ENCODE measurements at places on chromosomes 2 and 18. TPM values are rescaled to one million over a fixed set of nuclear protein-coding genes. Genes with fewer than 3 reads are reported as not detected.
A peak's percentile ranks its signal among the peaks of the same experiment; 100 is the strongest.

TYMS gene
- total RNA-seq = 5.5 TPM

GRCh38 chr2:199895406-199895805, 15.7 kb upstream of the C2orf69 start:
- DNase-seq = no peak

GRCh38 chr2:100397118-100397860, 20.2 kb downstream of the CHST10 start:
- DNase-seq = peak; percentile 77

DNA sequence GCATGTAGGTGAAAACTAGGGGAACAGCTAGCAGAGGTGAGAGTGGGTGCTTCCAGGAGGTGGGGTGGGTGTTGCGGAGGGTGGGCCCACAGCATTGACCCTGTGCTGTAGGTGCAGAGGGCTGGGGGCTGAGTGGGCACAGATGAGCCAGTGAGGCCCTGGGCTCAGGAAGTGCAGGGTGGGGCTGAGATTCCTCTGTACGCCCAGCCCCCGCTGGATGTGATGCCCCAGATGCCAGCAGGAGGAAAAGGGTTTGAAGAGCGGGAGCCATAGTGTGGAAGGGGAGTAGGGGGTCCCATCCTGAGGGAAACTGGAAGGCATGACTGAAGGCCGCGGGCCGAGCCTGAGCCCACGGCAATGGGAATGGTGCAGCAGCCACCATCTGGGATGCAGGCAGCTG, 14.1 kb upstream of the OTOS start:
- no peak for DNase-seq

SERPINB3 gene
- total RNA-seq = 22.4 TPM

VWA3B gene
- not detected for total RNA-seq

GRCh38 chr2:145592361-145592760, 1072.4 kb upstream of the ZEB2 start:
- peak; percentile 24 for DNase-seq

DNA sequence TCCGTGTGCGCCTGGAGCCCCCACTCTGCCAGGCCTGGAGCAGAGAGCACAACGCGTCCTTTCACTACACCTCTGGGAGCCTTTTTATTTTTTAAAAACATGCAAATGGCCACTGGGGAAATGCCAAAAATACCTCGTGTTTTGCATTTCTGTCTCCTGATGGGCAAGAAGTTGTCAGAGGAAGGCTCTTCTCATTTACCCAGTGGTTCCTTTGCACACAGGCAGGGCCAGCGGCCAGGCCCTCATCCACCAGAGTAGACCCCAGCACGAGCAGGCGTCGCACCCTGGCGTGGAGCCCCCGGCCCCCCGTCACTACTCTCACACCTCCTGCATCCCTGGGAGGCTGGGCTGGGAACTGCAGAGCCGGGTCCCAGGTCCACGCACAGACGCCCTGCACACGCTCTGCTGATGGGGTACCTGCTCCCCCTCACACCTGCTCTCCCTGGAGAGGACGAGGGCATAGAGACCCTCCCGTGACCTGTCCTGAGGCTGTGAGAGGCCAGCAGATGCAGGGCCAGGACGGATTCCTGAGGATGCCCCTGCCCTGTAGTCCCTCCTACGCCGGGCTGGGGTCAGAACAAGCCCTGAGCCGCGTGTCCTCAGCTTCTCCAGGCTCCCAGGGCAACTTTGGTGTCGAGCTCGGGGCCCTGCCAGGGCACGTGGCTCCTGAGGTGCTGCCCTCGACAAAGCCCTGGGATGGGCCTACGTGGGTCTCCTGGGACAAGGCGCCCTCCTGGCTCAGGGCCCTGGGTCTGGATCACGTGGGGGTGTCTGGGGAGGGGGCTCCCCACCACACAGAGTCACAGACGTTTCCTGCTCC, 65.0 kb downstream of the NFATC1 start:
- DNase-seq = no peak

ATIC gene
- 18.7 TPM for total RNA-seq

LRRC30 gene
- total RNA-seq = not detected

DNA sequence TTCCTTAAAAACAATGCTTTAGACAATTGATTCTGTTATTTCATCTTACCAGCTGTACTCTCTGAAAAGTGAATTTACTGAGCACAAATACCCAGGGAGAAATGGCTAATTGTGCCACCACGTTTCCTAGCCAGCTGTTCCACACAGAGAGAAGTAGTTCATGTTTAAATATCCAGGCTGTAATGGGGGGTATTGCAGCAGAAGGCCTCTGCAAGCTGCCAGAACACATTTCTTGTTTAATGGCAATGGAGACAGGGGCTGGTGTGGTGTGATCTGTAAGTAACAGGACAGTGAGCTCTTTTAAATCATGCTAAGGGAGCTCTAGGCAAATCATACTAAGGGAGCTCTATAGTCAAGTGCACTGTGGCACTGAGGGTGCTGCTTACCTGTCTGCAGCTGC, 809.2 kb downstream of the CNTNAP5 start:
- DNase-seq = no peak

DNA sequence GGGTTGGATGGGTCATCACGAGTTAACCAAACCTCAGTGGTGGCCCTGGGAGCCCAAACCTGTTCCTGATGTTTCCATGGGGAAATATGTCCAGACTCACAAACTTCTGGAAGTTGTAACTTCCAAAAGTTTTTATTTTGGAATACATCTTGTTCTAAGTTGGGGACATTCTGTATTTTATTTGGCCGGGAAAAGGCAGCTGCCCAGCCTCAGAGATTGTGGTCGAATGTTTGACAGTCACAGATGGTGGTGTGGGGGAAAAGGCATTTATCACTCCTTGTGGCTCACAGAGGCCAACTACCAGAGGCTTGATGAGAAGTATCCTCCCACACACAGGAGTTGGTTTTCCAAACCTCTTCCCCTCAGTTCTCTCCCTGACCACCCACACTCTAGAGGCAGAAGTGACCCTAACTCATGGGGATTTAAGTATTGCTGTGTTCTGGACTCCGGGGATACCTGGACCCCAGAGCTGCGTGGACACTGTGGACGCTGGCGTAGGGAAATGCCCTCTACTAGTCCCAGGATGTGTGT, 124.7 kb upstream of the PPP1CB start:
- DNase-seq = no peak

ZNF397 gene
- 15.0 TPM for total RNA-seq

DNA sequence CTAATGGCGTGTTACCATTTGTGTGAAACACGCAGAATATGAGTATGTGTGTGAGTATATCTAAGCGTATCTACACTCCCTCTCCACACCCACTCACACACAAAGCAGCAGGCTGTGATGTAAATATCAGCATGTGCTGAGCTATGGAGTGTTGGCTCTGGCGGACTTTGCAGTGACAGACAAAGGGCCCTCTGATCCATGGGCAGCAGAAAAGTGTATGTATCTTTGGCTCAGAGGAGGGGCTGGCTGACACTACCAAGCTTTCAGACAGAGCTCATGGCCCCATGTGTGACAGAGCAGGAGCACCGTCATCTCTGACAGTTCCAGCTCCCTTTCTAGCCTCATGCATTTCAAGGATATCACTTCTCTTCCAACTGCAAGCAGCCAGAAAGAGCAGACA, 57.2 kb upstream of the ASB18 start:
- DNase-seq = no peak

DNA sequence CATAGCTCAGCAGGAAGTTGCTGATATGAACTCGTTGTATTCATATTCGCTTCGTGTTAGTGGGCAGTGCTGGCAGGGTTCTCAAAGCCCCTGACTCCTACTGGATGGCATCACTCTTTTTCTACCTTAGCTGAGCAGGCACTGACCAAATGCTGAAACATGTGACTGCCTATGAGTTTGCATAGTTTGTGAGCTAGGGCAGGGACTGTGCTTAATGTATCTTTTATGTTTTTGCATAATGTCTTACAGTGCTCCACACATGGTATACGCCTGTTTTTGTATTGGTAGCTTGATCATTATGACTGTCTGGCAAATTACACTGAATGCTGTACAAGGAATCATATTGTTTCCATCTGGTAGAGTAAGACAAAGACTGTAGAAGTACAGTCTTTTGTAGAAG, 305.3 kb downstream of the PARD3B start:
- DNase-seq = peak; percentile 25

IL36G gene
- total RNA-seq = not detected

DNA sequence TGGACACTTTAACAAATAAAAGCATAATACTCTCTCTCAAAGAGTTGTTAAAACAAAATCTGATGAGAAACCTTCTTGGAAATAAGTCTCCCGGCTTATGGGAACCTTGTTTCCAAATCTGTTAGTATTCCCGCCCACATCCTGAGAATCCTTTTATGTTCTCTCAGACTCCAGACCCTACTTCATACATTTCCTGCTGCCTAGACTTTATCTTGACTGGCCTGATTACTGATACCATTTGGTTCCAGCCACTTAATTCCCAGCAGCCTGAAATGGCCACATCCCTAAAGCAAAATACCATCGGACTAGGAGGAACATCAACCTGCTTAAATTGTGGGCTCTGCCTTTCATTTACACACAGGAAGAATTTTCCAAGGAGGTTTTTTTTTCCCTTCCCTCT, 79.1 kb upstream of the CYP1B1 start:
- no peak for DNase-seq

DNA sequence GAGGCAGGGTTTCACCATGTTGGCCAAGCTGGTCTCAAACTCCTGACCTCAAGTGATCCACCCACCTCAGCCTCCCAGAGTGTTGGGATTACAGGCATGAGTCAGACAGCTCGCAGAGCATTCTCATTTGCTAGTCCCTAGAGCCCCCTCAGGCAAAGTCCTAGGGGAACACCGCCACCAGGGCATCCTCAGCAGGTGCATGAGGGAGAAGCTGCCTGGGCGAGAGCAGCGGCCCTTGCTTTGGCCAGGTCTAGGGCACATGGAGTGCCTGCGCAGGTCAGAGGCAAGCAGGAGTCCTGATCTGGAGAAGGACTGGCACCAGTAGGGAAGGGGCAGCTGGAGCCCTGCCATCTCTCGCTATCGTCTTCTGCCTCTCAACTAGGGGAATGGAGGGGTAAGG, 32.4 kb downstream of the NGEF start:
- peak; percentile 17 for DNase-seq

DNA sequence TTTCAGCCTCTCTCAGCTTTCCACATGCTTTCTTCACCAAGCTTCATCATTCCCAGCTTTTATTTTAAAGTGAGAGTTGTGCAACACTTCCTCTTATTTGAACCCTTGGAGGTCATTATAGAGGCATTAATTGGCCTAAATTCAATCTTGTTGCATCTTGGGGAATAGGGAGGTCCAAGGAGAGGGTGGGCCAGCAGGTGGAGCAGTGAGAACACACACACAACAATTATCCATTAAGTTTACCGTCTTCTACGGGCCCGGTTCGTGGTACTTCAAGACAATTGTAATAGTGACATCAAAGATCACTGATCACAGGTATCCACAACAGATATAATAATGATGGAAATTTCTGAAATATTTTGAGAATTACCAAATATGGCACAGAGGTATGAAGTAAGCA, 457.2 kb upstream of the SMIM21 start:
- DNase-seq = no peak

DNA sequence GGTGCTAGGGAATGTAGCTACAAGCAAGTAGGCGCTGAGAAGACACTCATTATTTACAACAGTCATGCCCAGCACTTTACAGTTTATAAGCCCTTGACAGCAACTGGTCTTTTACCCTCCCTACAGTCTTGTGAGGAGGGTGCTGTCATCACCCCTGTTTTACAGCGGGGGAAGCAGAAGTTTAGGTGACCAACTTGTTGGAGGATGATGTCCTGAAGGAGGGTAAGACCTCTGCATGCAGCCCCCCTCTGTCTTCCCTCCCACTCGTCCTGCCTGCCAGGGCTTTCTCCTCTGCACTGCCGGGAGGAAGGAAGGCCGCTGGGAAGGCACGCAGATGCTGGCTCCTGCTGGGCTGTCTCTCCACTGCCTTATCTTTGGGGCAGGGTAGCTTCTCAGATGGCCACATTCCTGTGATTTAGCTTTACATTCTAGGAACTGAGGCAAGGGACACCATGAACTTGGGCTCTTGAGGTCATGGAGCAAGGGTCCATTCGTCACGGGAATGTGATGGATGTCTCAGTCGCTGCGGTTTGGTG, 972 bp downstream of the IL1R1 start:
- no peak for DNase-seq

GRCh38 chr18:24249716-24250115, 110.9 kb downstream of the CABYR start:
- DNase-seq = no peak

- no peak for DNase-seq
These were observed 18.8 kb downstream of the FZD5 start for GRCh38 chr2:207750876-207751275.

GRCh38 chr2:137508739-137509384, 455.4 kb upstream of the HNMT start:
- DNase-seq = no peak

- peak; percentile 67 for DNase-seq
These were observed 275.3 kb upstream of the NCKAP5 start for GRCh38 chr2:133843551-133843950.

DNA sequence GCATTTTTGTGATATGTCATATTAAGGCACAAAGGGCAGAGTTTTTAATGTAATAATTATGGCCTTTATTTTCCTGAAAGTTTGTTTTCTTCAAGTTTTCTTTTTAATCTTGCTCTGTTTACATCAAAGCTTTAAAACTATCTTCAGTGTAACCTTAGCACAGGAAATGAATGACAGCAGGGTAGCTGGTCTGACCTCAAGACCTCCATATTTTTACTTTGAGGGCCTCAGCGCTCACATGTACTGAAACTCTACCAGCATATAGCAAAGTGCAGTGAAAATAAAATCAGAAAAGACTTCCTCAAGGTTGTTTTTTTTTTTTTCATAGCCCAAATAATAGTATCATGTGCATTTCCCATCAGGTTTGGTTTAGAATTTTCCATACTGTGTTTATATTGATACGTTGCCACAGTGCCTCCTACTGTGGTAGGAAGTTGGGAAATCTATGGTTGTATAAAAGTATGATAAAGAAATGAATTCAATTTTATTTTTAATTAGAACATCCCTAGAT, 163.4 kb downstream of the UBE2E3 start:
- no peak for DNase-seq

- DNase-seq = peak; percentile 63
These were observed 57.4 kb downstream of the SPP2 start for GRCh38 chr2:234107861-234108260.

DNA sequence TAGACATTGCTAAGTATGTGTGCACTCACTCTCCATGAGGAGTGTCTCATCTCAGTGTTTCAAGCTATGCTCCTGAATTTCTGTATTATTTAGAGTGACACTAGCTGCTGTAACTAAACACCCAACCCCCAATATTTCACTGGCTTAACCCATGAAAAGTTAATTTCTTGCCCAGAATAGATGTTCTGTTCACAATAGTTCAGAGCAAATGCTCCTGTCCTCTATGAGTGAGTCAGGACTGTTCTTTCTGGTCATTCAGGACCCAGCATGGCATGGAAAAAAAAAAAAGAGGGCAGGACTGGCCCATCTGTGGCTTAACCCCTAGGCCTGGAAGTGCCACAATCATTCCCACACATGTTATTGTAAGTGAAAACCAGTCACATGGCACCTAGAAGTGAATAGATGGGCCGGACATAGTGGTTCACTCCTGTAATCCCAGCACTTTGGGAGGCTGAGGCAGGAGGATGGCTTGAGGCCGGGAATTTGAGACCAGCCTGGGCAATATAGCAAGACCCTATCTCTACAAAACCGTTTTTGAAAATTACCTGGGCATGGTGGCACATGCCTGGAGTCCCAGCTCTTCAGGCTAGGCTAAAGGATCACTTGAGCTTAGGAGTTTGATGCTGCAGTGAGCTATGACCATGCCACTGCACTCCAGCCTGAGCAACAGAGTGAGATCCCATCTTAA, 663.6 kb downstream of the IRS1 start:
- DNase-seq = no peak

GRCh38 chr2:151085181-151085611, 176.5 kb downstream of the RBM43 start:
- DNase-seq = no peak

TTN gene
- total RNA-seq = under 0.01 TPM

GRCh38 chr2:37365669-37366068, 21.2 kb downstream of the QPCT start:
- DNase-seq = peak; percentile 8
